Inflammatory macrophage (primary cell): ENCODE measurements at places on chromosomes 3 and 15.

GRCh38 chr3:12027184-12027846 lies 23.1 kb downstream of the SYN2 start:
- no peak for DNase-seq

DNA sequence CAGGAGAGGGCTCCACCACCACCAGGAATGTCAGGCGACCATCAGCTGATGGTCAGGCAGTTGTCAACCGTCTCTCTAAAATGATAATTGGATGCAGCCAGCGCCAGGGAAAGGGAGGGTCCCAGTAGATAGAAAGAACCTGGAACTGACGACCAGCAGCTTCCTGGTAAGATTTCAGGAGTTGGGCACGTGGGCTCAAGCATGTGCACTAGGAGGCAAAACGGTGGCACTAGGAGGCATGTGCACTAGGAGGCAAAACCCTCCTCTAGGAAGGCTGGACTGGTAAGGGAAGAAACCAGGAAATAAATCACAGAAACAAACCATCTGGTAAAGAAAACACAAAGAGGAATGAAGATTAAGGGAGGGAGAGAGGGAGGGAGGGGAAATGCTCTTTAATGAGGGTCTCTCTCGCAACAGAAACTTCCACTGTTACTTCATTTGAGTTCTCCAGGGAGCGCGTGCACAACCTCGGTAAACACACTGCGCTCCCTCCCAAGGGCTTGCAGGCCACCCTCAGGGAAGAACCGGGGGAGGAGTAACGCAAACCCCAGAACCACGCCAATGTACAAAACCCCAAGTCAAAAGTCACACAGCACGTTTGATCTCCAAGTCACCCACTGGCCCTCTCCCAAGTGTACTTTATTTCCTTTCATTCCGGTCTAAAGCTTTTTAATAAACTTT lies 116.7 kb downstream of the XXYLT1 start:
- DNase-seq, result no peak

DNA sequence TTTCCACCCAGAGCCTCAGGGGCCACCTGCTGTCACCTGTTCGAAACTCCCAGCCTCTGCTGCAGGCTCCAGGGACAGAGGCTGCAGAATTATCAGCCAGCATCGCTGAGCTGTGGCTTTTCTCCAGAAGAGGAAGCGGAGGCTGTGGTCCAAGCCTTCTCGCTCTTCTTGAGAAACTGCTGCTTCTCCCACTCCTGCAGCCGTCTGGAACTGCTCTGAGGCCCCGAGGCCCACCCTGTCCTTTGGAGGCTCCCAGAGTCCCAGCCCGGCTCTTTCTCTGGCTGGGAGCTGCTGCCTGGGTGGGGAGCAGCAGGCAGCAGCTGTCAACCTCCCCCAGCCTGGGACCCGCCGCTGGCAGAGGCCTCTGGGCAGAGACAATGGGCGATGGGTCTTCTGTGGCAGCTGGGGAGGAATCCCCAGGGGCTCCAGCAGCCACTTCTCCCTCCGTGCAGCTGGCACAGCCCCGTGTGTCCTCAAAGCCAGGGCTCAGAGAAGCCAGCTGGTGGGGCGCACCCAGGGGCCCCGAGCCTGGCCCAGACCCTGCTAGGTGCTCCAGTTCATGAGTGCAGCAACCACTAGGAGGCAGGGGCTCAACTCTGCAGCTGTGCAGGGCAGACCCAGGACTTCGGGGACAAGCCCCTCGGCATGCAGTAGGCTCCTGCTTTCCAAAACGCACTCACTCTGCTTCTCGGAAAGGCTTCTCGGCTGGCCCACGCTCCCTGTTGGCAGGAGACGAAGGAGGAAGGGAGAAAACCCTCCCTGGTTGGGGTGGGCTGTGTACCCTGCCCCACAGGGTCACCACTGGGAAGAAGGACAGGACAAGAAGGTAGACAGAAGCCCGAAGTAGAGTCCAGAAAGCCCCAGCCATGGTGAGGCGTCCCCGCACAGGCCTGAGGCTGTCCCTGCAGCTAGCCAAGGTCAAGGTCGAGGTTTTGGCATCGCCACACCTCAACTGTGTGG lies 49.9 kb upstream of the FURIN start:
- peak; percentile 68 for DNase-seq

DNA sequence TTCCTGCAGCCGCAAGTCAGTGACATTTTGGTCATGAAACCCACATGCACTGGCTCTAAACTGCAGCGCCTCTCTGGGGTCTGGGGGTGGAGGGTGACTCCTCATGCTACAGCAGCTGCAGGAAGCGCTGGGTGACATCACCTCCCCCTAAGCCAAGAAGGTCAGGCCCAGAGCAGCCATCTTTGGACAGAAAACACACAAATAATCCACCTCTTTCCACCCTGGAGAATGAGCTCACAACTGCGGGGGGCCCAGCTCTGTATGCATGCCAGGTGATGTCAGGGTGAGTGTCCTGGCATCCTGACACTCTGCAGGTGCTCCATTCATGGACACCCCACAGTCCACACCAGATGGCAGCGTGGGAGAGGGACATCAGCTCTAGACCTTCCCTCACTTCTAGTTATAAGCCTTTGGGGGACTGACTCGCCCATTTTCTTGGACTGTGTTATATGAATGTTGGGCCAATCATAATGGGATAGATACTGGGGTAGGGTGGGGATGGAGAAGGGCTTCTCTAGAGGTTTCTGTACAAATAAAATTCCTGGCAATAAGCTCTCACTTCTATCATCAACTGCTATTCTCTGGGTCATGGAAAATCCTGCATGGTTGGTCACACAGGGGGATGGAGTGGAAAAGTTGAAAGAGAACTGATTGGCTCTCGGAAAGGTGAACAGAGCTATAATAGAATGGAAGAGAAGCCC lies 70.7 kb upstream of the THBS1 start:
- DNase-seq, result no peak

- peak; percentile 39 for DNase-seq
Observed at GRCh38 chr3:128188956-128189355, 35.7 kb downstream of the EEFSEC start.

DNA sequence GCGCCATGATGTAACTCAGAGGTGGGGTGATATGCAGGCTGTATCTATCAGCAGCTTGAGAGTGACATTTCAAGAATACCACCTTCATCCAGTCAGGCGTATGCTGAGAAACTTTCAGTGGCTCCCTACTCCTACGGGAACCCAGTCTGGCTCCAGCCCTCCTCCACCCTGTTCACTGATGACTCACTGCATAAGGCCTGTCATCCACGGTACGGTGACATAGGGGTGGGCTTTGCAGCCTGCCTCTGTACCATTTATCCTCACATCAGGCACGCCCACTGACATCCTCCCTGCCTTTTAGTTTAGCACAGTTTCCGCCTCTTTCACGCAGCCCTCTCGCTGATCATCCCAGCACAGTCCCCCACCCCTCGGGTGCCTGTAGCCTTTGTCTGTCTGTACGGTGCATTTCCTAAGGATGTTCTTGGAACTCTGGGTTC lies 11.7 kb downstream of the PXYLP1 start:
- DNase-seq, result peak; percentile 9

DNA sequence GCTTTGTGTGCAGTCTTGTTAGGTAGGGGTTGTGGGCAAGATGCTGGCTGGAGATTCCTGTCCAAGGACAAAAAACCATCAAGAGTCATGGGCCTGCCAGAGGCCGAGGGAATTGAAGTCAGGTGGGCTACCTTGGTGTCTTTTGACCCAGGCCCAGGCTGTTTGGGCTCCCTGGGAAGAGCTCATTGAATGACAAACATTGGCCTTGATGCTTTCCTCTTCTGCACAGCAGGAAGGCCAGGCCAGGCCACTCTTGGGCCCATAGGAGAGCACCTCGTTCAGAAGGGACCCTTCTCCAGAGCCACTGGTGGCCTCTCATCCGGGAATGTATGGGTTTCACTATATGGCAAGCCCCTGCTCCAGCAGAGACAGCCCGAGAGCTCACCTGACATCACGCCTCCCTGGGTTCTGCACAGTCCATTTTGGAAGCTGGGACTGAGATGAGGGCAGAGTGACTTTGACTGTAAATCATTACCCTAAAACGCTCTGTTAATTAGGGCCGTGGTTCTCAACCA lies 169.1 kb downstream of the NSMCE3 start:
- no peak for DNase-seq

- DNase-seq, result no peak
Observed at GRCh38 chr3:95539950-95540483, 1274.4 kb upstream of the EPHA6 start.

- no peak for DNase-seq
Observed at GRCh38 chr3:10770547-10770946, 45.5 kb upstream of the SLC6A11 start.

DNA sequence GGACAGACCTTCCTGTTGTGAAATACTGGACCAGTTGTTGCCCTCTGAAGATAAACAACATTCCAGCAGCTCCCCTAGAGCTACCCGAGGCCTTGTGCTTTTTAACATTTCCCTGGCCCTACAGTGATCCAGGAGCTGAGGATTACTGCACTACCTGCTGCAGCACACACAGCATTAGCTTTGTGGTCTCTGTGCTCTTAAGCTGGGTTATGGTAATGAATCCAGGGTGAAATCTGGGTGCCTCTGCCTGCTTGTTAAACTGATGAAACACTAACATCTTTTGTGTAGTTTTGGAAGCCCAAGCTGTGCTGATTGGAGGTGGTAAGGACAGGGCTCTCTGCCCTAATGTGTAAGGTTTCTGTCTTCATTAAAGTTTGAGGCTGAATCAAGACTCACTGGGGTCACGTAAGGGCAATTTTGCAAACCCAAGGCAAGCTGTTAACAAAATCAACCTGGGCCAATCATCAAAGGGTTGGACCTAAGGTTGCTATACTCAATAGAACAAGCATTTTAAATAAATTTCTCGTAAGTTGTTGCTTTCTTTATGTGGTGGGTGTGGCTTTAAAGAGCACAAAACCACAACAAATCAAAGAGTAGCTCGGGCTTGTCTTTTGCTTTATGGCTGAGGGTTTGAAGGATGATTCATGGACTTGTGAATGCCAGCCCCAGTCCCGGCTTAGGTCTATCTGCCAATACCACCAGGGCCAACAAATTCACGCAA lies 183.9 kb downstream of the TPRG1 start:
- DNase-seq, result no peak

GRCh38 chr3:78847203-78847602 lies 920.6 kb downstream of the ROBO1 start:
- DNase-seq, result no peak

DNA sequence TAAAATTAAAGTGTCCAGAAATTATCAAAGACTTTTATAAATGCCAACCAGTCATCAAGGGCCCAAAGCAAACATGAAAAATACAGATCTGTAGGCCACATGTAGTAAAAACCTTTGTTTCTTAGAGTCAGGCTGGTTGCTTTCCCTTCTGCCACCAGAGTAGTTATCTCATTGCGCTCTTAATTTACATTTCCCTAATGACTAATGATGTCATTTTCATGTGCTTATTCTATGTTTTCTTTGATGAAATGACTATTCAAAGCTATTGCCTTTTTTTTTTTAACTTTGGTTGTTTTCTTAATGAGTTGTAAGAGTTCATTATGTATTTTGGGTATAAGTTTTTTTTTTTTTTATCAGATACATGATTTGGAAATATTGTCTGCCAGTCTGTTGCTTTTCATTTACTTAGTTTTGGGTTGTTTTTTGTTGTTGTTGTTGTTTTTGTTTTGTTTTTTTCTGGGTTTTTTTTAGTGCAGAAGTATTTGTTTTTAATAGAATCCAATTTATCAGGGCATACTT lies 140.6 kb downstream of the HCN4 start:
- DNase-seq, result no peak

- DNase-seq, result no peak
Observed at GRCh38 chr3:56201407-56201806, 266.9 kb downstream of the ERC2 start.

GRCh38 chr15:101368086-101368780 lies 73.2 kb upstream of the SNRPA1 start:
- DNase-seq, result no peak

DNA sequence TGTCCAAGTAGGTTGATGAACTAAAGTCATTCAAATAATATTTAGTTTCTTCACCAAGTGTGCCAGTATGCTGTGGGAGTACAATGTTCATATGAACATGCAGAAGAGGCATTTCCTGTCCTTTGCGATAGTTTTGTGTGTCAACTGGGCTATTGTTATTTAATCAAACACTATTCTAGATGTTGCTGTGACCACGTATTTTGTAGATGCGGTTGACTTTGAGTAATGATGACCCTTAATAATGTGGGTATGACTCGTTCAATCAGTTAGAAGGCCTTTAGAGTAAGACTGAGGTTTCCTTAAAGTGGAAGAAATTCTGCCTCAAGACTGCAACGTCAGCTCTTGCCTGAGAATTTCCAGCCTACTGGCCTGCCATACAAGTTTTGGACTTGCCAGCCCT lies 470.7 kb upstream of the CBLB start:
- DNase-seq, result no peak

- DNase-seq, result peak; percentile 25
Observed at GRCh38 chr3:107897471-107898061, 193.3 kb downstream of the CD47 start.

DNA sequence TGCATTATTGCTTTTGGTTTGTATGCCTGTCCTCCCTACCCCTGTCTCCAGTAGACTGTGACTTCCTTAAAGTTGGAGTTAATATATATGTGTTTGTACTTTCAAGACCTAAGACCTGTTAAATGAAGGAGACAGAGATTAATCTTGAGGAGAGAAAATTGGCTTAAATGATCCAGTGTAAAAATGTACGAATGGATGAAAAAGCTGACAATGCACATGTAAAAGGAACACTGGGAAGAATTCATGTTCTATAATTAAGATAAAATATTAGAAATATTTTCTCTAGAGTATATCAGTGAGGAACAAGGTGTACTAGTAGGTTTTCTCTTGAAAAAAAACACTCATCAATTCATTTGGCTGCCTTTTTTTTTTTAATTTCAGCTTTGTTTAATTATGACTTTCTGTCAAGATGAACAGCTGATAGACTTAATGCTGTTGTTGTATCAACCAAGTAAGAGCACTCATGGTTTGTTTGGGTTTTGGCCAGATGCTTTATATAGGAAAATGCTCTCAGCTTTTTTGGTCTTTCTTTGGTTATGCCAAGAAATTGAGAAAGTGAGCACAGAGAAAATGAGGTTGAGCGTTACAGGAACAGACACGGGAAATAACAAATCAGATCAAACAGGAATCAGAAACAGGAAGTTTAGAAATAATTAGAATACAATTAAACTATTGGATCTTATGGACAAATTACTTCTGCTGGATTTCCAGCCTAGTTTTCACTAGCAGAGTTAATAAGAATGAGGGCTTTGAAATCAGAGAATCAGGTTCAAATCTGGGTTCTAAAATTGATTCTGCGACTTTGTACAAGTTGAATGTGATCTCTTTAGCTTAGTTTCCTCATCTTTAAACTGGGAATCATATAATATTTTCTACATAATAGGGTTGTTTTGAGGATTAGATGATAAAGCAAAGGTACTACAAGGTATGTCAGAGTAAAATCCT lies 38.3 kb upstream of the AADAC start:
- DNase-seq, result no peak

DNA sequence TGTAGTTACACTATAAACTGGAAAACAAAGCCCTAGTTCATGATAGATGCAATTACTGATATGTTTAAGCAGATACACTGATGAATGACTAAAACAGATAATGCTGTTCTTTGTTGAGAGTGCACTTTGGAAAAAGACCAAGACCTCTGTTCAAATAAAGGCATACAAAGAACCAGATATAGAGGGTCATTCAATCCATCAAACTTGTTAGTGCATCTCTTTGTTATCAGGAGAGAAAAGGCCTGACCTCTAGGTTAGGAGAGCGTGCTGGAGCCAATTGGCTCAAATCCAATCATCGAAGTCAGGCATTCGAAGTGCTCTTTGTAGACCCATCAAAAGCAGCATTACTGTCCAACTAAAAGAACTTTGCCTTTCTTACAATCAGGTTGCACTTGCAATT lies 124.2 kb downstream of the TFG start:
- DNase-seq, result no peak

- DNase-seq, result no peak
Observed at GRCh38 chr3:72213296-72214065, 428.5 kb upstream of the PROK2 start.

- no peak for DNase-seq
Observed at GRCh38 chr15:31106495-31107300, 5.2 kb upstream of the TRPM1 start.
